AG20443 (cell line): ENCODE measurements at places on chromosomes 3 and 15.
A peak's percentile ranks its signal among the peaks of the same experiment; 100 is the strongest.

DNA sequence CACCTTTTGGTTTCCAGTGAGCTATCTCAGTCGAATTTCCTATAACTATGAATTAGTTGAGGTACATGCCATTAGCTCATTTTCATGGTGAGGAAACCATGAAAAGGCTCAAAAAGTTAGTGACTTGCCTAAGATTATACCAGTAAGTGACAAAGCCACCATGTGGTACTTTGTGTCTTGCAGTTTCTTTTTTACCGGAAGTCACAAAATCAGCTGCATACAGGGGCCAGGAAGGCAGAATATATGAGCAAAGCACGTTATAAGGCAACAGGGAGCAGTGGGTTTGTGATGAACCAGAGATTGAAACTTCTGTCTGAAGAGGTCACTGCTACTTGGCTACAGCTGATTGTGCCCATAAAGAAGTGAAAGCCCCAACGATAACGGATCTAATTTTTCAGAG is 50.3 kb downstream of the CMTM8 start:
- no peak for DNase-seq

DNA sequence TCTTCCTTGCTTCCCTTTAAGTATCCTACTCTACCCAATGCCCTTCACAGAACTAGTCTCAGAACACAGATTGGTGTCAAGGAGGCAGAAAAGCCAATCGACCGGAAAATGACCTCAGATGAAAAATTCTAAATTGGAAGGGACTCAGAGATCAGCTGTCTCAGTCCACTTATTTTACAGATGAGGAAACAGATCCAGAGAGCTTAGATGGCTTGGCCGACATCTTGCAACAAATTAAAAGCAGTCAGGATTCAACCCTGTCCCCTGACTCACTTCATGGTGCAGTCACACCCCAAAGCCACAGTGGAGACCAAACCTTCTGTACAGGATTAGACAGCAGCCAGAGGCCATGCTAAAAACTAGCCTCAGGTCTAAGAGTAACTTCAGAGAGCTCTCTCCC is 169.3 kb upstream of the BHLHE40 start:
- peak; percentile 53 for DNase-seq

DNA sequence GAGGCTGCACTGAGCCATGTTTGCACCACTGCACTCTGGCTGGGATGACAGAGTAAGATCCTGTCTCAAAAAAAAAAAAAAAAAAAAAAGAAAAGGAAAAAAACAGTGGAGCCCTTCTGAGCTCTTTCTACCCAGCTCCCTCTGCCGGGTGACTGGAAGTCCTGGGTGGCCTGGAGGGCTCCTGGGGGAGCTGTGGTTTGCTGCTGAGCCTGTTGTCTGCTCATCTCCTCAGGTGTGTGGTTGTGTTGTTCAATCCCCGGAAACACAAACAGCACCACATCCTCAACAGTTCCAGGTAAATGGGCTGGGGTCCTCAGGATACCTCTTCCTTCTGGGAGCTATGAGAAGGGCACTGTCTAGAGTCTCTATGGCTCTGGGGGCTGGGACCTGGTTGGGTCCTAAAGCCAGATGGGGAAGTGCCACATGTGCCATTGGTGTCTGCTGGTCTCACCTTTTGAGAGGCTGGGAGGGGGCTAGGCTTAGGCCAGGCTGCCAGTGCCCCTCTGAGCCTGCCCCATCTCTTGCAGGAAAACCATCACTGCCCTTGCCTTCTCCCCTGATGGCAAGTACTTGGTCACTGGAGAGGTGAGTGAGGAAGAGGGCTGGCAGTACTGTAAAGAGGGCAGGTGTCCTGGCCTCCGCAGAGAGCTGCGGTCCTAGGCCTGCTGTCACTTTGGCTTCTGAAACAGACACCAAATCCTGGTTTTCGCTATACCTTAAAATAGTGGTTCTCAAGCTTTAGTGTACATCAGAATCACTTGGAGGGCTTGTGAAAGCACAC is 17.1 kb upstream of the JMJD7 start:
- DNase-seq = no peak

DNA sequence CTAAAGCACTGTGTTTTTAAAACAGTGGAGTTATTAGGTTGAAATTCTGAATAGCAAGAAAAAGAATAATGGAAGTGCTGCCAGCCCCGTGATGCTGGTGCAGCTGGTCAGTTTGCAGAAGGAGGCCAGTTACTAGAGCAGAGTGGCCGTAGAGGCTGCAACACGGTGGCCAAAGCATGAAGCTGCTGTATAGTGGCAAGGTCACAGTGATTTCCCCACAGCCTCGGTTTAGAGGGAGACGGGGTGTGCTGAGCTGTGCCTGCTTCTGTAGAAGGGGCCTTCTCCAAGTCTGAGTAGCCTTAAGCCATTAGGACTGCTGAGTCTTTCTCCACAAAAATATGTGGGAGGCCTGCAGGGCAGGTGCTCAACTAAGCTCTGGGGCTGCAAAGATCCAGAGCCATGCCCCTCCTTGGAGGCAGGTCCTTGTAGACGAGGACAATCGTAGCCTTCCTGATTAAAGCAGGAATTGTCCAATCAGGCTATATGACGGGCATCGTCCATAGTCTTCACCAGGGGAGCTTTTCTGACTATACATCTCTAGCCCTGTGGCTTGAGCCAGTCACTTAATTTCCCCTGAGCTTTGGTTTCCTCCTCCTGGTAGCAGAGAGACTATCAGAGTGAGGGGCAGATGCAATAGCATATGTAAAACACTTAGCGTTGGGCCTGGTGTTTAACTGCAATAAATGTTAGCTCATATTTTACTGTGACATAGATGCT is 151.6 kb downstream of the PGPEP1L start:
- DNase-seq = no peak

DNA sequence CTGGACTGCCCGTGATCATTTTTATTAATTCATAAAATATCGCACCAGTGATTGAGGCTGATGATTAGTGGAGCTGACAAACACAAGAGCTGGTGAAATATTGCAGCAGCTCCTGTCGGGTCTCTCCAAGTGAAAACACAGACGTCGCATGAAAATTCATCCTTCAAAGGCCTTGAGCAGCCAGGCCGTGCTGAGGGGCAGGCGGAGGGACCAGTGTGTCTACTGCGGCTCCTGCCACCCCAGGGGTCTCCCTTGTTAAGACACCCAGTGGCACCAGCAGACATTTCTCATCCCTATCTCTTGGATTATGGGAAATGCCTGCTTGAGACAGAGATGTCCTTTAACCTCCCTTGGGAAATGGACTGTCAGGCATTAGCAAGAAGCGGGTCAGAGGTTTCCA is 289.4 kb upstream of the TLE3 start:
- no peak for DNase-seq

GRCh38 chr3:31541089-31541488 is 8.4 kb downstream of the STT3B start:
- no peak for DNase-seq

GRCh38 chr3:39485547-39485946 is 18.1 kb downstream of the MOBP start:
- no peak for DNase-seq

- peak; percentile 86 for DNase-seq
Measured at GRCh38 chr15:31338879-31339557, 12.4 kb downstream of the KLF13 start.

GRCh38 chr15:44261007-44261706 is 27.4 kb upstream of the GOLM2 start:
- DNase-seq = no peak
